ENCODE measurements at places on chromosomes 12 and 14.

DNA sequence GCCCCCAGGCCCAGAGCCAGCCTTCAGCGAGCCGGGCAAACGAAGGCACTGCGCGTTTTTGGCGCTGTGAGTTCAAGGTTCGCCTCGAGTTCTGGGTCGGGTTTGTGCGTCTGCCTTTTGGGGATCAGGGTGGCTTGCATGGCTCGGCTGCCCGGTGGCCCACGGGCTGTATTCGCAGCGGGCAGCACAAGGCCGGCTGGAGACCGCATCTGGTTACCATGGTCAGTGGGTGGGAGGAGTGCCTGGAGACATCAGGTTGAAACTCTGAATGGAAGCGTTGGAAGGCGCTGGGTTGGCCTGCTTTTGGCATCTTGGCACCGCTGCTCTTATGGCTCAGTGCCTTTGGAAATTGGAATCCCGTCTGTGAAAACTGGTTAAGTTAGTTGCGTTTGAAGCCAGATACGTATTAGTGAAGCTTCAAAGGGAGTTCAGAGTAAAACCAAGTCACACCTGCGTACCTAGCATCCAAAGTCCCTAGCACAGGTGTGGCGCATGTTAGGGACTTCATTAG, 50.9 kb downstream of the SNAPC1 start:
- DNase-seq, result no peak

GRCh38 chr12:76766161-76766560, 2.2 kb downstream of the ZDHHC17 start:
- DNase-seq, result no peak

GRCh38 chr14:72792051-72792788, 101.7 kb downstream of the DPF3 start:
- DNase-seq, result no peak

DNA sequence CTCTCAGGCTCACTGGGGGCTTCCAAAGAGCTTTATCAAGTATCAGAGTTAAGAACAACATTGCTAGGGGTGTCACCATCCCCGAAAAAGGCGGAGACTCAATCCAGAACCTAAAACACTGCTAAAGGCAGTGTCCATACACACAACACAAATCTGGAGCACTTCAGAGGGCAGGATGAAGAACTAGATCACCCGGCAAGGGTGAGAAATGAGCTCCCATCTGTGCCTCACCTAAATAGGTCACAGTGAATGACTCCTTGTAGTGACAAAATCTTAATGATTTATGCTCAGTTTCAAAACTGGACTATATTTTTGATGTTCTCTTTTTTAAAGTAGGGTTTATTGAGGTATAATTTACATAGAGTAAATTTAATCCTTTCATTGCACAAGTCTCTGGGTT, 25.6 kb downstream of the NIN start:
- DNase-seq, result no peak

DNA sequence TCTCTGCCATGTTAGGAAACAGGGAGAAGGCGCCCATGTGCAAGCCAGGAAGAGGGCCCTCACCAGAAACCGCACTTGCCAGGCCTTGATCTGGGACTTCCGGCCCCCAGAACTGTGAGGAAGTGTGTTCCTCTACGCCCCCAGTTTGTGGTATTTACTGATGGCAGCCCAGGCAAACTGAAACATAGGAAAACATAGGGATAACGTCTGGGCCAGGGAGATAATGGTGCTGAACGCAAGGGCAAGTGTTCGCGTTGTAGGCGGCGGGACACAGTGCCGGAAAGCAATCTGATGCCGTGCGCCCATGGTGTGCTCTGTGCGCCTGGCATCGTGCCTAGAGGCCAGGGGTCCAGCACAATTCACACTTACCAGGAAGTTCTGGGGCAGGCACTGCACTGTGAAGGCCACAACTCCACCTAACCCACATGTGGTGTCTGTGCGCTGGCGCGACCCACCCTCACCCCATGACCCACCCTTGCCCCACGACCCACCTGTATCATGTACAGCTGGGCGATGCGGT, 53.6 kb downstream of the ARL6IP4 start:
- peak; percentile 1 for DNase-seq

DNA sequence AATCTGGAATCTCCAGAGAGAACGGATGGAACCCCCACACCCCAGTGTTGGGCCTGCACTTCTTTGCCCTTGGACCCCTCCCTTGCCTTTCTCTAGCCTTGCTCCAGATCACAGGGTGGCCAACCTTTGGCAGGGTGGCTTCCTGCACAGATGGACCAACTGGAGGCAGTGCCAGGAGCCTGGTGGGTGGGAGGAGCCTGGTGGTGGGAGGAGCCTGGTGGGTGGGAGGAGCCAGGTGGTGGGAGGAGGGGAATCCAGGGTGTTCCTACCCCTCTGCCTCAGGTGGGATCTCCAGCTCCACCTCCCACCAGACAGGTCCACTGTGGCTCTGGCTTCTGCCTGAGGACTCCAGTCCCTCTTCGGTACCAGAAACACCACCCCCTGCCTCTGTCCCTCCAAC, 15.0 kb upstream of the ORAI1 start:
- peak; percentile 30 for DNase-seq

DNA sequence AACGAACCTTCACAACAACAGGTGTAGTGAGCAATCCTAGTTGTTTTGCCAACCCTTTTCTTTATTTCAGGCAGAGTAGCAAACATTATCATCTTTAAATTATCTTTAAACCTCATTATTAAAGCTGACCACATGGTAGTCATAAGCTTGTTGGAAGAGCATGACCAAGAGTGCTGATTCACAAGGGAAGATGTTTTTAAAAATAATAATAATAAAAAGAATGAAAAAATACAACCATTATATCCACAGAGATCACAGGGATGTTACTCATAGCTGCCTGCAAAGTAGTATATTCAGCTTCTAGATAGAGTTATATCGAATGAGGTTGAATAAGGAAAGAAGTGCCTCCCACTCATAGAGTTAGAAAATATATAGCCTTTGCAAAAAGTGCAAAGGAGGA, 101.0 kb upstream of the FLRT2 start:
- no peak for DNase-seq

GRCh38 chr14:99066378-99066777, 205.6 kb downstream of the BCL11B start:
- DNase-seq, result no peak

GRCh38 chr12:132735496-132735895, 24.9 kb downstream of the PGAM5 start:
- no peak for DNase-seq

GRCh38 chr12:45634273-45634917, 95.1 kb upstream of the ARID2 start:
- no peak for DNase-seq

- peak; percentile 67 for DNase-seq
Measured at GRCh38 chr12:123237646-123238329, 4.6 kb downstream of the MTRFR start.

- DNase-seq, result no peak
Measured at GRCh38 chr12:83615152-83615551, 928.4 kb downstream of the TMTC2 start.

- no peak for DNase-seq
Measured at GRCh38 chr12:128853600-128854197, 421 bp downstream of the GLT1D1 start.
